Stimulated activated CD4-positive, alpha-beta T cell treated with anti-CD3 and anti-CD28 coated beads, Interleukin-2, amount 100 ng/mL, for 4 hours (primary cell): ENCODE measurements at places on chromosomes 1 and 21.

DNA sequence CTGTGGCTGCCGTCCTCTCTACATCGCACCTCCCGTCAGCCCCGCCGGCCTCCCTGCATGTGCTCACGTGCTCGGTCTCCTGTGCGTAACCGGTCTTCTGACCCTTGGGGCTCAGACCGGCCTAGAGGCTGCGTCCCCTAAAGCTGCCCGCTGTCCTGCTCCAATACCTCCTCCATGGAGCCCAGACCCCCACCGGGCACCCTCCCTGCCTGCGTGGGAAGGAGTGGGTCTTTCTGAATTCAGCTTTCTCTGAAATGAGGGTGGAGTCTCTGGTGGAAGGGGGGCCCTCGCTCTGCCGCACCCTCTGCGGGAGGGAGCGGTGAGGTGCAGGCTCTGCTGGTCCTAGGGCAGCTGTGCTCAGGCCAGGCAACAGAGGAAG lies 18.7 kb upstream of the POFUT2 start:
- no peak for DNase-seq

DNA sequence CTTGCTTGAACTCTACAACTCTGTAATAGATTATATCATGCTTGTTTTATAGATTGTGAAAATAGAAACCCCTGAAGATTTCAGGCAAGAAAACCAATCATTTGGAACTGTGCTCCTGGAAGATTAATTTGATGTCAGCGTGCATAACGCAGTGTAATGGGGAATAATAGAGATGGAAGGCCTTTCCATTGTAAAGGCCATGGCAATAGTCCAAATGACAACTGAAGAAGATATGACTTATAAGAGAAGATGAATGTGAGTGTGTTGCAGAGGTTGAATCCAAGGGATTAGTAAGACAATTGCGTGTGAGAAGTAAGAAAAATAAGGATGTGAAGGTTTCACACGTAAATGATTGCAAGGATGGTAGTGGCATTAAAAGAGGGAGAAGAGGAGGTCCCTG lies 285.0 kb downstream of the DUSP10 start:
- DNase-seq = no peak

DNA sequence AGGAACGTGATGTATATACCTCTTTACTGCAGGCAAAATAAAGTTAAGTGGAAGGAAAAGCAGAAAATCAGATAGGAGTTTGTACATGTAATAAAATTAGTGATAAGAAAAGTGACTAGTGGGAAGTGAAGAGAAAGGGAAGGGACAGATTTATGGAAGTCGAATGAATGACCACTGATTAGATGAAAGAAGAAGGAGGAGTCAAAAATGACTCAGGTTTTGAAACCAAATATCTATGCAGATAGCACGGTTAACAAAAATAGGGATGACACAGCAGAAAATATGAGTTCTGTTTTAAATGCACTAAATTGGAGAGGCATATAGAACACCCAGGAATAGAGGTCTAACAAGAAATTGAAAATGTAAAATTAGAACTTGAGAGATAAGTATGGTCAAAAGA lies 128.0 kb downstream of the HMCN1 start:
- no peak for DNase-seq

GRCh38 chr1:6401673-6402072 lies 8.1 kb upstream of the ACOT7 start:
- DNase-seq = no peak

- DNase-seq = no peak
These were observed 1.4 kb downstream of the PSEN2 start for GRCh38 chr1:226871636-226872327.

- DNase-seq = no peak
These were observed 83.5 kb downstream of the TOMM20 start for GRCh38 chr1:235045034-235045690.

- DNase-seq = no peak
These were observed 47.6 kb downstream of the PKN2 start for GRCh38 chr1:88731475-88732269.

DNA sequence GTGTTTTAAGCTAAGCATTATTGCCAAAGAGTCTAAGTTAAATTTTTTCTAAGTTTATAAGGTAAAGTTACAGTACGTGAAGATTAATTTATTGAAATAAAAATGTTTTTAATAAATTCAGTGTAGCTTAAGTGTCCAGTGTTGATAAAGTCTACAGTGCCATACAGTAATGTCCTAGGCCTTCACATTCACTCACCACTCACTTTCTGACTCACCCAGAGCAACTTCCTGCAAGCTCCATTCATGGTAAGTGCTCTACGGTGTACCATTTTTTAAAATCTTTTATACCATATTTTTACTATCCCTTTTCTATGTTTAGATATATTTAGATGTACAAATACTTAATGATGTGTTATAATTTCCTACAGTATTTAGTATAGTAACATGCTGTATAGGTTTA lies 173.2 kb downstream of the CACNA1E start:
- DNase-seq = no peak

- no peak for DNase-seq
These were observed 789 bp downstream of the BTF3L4 start for GRCh38 chr1:52056937-52057231.

DNA sequence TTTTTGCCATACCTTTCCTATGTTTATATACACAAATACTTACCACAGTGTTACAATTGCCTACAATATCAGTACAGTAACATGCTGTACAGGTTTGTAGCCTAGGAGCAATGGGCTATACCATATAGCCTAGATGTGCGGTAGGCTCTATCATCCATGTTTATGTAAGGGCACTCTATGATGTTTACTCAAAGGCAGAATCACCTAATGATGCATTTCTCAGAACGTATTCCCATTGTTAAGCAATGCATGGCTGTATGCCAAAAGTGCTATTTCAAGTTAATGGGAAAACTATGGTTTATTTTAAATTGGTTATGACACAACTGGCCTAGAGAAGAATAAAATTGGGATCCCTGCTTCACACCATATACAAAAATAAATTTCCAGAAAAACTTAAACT lies 36.9 kb upstream of the DISP1 start:
- DNase-seq = no peak

DNA sequence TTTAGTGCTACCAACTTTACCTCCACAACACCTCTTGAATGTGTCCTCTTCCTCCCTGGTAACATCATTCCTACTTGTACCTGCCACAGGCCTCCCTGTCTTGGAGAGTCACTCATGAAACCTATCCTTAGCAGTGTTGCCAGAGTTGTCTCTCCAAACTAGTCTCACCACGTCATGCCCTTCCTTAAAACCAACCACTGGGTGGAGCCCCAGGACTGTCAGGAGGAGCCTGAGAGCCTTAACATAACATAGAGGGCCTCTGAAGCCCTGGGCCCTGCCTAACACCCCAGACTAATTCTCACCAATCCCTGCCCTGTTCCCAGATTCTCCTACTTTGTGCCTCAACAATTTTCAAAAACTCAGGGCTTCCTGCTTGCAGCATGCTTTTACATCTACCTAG lies 65.3 kb downstream of the ZNF697 start:
- DNase-seq = no peak

GRCh38 chr1:92948071-92948470 lies 13.2 kb downstream of the DIPK1A start:
- no peak for DNase-seq
